ENCODE measurements at places on chromosomes 12 and 14.

DNA sequence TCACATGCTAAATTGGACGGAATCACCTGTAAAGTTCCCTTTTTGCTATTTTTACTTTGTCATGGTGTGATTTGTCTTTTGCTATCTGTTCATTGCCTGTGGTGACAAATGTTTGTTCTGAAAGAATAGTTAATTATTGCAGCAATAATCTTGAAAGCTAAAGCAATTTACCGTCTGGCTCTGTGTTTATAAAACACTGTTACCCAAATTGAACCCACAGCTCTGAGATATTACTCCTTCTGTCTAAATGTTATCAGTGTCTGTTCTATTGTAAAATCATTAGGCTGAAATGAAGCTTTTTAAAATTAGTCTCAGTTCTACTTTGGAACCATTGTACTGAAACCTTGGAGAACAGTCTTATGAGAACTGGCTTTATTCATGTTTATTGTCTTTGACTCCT, 42.5 kb downstream of the TMX1 start:
- no peak for DNase-seq

GRCh38 chr12:2795291-2796186, 769 bp downstream of the FKBP4 start:
- DNase-seq, result peak; percentile 62

DNA sequence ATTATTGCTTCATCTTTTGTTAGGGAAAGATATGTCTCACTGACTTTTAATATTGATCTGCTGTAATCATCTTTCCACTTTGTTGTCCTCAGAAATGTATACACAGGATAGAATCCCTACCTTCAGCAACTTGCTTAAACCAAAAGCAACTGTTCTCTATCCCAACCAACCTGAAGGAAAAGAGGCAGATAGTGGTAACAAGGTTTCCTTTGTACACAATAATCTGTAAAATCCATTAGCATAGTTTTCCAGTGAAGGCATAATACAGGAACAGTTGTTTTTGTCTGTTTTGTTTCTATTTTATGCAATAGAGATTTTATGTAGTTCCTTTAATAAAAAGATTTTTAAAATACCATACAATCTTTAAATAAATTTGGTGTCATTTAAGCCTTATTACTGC, 170.5 kb downstream of the PIK3C2G start:
- no peak for DNase-seq

GRCh38 chr14:51455041-51455835, 196.5 kb upstream of the FRMD6 start:
- DNase-seq, result no peak

GRCh38 chr14:88437658-88438057, 52.2 kb downstream of the SPATA7 start:
- DNase-seq, result no peak

DNA sequence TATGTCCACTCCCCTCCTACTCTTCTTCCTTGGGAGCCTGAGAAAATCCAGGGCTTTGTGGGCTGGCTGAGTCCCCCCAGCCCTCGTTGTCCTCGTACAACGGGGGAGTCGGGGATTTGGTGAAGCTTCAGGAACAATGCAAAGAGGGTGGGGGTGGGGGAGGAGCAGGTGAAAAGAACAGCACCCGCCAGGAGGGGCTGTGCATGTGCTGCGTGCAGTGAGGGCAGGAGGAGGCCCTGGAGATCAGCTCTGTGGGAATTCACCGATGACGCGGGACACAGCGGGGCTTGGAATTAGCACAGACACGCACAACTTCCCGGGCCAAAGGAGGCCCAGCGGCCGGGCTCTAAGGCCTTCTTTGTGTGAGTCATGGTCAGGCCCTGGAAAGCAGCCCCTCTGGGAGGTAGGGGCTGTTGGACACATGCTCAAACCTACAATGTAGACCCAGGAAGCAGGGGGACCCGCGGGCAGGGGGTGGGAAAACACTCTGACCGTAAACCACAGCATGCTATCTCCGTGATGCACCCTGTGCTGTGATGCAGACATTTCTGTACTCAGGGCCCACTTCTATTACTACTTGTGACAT, 32.8 kb downstream of the RBM19 start:
- DNase-seq, result no peak

DNA sequence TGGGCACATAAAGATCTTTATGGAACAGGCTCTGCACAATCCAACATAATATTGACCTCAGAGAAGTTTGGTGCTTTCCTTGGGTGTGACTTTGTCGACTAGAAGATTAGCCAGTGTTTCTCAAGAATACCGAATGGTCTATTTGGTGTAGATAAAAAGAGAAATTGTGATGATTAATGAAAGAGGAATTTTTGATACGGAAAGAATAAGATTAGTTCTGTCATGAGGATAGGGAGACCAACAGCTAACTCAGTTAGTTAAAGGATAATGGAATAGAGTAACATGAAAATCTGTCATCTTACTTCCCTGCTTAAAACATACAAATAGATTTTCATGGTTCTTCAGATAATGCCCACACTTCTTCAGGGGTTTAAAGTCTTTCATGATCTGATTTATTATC, 24.2 kb downstream of the PTPRO start:
- no peak for DNase-seq

GRCh38 chr12:94872971-94873733, 130.3 kb downstream of the NDUFA12 start:
- DNase-seq, result no peak

GRCh38 chr12:27843714-27844245, 63.7 kb upstream of the MANSC4 start:
- DNase-seq, result no peak

- DNase-seq, result peak; percentile 84
These were observed at the start of gene KMT2D for GRCh38 chr12:49060237-49061156. Gene KMT2D (minus strand): TSS chr12:49060794. CDS start chr12:49055324, 5,470 bp downstream.

DNA sequence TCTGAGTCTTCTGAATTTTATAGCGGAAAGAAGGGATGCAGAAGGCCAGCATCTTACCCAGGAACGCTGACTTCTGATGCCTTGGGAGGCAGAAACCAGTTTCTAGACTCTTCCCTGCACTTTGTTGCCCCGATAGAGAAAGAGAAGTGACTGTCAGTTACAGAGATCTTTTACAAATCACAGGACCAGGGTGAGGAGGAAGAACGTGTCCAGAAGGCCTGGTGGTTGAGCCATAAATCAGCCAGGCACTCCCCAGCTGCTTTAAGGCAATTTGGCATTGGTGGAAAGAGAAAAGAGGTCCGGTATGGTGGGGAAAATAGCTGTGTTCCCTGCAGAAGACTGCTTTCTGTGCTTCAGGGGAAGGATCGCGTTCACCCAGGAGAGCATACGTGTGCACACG, 88.7 kb upstream of the KCNA1 start:
- no peak for DNase-seq

- no peak for DNase-seq
These were observed 13.1 kb downstream of the NAA30 start for GRCh38 chr14:57403521-57403864.

GRCh38 chr14:104885973-104886689, 21.1 kb downstream of the CEP170B start:
- DNase-seq, result no peak

DNA sequence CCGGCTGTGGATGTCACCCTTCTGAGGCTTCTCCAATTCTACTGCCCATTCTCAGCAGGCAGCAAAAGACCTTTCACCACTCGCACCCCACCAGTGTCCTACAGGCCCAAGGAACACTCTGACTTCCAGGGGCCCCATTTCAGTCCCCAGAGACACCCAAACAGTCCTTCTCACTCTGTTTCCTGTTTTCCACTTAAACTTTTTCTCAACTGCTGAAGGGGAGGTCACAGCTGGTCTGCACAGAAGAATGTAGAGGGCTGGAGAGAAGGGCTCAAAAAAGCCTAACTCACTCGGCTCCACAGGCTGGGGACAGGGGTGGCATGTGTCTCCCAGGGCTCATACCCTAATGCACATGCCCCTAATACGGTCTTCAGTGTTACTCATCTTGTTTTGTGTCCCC, 4.2 kb upstream of the DTX1 start:
- DNase-seq, result no peak

- DNase-seq, result no peak
These were observed 35.2 kb downstream of the RILPL1 start for GRCh38 chr12:123498126-123498825.

DNA sequence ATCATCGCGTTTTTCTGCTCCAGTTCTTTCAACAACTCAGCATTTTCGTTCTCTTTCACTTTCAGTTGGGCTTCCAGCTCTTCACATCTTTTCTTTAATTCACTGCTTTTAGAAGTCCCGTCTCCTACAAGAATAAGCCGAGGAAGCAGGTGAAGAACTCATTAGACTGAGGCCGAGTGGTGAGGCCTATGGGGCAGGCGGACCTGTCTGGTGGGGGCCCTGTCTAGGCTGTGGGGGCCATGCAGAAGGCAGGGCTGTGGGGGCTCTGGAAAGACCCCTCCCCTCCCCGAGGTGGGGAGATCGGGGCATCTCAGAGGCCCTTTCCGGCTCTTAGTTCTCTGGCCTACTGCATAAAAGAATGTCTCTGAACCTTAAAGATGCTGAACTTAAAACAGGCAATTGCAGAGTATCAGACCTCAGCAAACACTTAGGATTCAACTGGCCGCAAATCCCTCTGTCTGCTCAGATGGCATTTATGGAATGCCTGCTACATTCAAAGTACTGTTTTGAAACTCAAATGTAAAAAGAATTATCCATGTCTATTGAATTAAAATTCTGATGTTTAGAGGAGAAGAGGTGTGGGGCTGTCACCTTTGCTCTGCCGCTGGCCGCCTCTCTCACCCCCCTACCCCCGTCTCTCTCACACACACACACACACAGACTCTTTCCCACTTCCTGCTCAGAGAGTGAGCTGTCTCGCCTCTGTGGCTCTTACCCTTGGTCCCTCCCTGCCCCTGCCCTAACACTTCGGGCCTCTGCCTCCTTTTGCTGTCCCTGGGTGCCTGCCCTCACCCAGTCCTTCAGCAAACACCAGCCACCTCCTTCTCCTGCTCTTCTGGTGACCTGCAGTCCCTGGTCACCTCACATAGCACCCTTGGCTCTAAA, 34.7 kb downstream of the CCDC92 start:
- no peak for DNase-seq

GRCh38 chr12:96195845-96196451, 1.8 kb downstream of the ELK3 start:
- DNase-seq, result peak; percentile 33

DNA sequence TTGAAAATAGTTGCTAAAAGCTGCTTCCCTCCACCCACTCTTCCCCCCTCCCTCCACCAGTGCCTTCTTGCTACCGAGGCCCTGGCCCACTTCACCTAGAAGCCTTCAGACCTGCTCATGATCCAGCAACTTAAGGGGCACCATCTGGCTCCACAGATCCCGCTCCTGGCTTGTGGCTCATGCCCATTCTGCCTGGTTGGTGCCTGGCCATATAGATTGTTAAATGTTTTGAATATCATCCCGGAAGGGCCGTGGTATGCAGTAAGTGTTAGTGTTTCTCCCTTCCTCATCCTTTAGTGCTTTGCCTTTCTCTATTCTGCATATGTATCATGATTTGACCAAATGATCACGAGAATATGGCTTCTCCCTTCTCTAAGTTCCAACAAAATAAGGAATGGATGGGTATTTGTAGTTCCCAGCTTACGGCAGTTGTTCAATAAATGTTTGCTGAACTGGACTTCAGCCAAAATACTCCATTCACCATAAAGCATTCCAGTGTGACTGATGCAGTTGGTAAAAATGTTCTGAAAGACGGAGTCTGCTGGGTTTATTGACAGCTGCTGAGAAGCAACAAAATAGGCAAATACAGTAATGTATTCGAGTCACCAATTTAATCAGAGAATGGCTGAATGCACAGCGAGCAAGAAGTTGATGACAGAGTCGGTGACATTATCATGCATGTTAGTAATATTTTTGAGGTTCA, 30.7 kb downstream of the GRIP1 start:
- DNase-seq, result no peak

GRCh38 chr12:107435520-107435919, 250.1 kb upstream of the PWP1 start:
- DNase-seq, result no peak

- no peak for DNase-seq
These were observed 70.6 kb downstream of the IFT43 start for GRCh38 chr14:76056128-76056527.

DNA sequence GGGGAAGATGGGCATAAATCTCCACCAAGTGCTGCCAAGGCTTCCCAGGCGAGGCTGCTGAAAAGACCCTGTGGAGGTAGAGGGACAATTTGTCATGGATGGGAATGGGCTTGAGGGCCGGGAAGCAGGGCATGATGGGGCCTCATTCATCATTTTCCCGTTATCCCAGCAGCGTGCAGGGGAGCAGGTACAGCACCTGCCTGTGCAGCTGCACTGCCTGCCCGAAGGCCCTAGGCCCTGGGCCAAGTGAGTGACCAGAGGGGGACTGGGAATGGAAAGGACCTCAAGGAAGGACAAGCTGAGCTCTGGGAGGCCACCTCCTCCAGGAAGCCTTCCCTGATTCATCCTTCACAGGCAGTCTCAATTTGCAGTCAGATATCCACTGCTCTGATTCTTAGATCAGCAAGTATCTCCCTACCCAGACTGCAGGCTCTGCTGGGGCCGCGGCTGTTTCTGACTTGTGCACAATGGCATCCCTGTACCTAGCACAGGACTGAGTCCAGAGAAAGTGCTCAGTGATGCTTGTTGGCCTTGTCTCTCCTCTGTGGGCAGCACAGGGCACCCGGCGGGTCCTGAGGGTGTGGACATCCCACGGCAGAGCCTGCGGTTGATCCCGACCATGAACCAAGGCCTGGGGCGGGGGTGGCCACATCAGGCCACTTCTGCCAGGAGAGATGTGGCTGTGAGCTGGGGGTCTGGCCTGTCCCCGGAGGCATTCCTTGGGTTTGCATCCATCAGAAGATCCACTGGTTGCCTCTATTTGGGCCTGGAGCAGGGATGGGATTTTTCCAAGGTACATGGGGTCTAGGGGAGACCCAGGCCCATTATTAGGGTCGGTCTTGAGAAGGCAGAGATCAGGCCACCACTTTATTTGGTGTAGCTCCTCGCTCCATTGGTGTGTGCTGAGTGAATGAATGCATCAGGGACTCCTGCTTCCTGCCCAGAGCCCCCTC, 167.3 kb upstream of the RTL1 start:
- no peak for DNase-seq

GRCh38 chr12:64893961-64894360, 69.5 kb downstream of the TBC1D30 start:
- no peak for DNase-seq

- DNase-seq, result no peak
These were observed 33.1 kb upstream of the FBXO34 start for GRCh38 chr14:55238019-55238680.

GRCh38 chr14:79040790-79041189, 870.6 kb downstream of the NRXN3 start:
- no peak for DNase-seq

DNA sequence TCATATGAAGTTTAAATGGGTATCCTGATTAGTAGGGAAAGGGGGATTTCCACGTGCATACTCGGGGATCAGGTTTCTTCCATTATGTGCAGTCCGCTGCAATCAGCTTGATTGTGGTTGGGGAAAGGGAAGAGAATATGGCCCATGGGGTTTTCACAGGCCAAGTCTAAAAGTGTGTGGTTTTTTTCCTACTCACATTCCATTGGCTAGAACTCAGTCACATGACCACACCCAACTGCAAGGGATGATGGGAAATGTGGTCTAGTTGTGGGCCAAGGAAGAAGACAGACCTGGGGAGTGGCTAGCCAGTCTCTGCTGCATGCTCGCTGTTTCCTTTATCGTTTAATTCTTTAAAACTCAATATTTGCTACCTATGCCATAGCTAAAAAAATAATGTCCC, 105.1 kb downstream of the PRIMA1 start:
- DNase-seq, result no peak

GRCh38 chr12:31714406-31715271, 14.2 kb downstream of the AMN1 start:
- DNase-seq, result no peak

- no peak for DNase-seq
These were observed 3.7 kb downstream of the PIANP start for GRCh38 chr12:6696690-6697583.
